Stimulated activated CD4-positive, alpha-beta T cell treated with anti-CD3 and anti-CD28 coated beads, Interleukin-15, amount 100 ng/mL, for 1 hour (primary cell): ENCODE measurements at places on chromosomes 5 and 9.

DNA sequence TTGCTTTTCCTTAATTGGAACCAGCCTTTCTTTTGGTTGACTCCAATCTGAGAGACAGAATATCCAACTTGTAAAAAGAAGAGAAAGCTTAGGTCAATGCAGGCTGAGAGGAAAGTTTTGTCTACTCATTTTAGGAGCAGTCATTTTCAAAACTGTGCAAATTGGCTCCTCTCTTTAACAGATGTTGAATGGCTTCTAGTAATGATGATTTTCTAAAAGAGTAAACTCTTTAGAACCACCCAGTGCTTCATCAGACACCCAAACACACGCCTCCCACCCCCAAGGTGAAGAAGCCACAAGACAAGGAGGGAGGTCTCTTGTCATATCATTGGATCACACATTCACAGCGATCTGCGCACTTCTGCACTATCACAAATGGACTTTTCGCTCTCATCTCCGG is 116.3 kb upstream of the KLF9 start:
- no peak for DNase-seq

GRCh38 chr5:57383093-57383861 is 99.3 kb downstream of the ACTBL2 start:
- DNase-seq, result peak; percentile 3

DNA sequence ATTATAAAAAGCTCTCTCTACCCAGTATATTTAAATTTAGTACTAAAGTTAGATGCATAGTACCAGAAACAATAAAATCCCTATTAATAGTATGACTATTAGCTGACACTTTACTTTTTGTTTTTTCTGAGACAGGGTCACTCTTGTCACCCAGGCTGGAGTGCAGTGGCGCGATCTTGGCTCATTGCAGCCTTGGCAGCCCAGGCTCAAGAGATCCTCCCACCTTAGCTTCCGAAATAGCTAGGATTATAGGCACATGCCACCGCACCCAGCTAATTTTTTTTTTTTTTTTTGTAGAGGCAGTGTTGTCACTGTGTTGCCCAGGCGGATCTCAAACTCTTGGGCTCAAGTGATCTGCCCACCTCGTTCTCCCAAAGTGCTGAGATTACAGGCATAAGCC is 8.0 kb downstream of the CCNG1 start:
- no peak for DNase-seq

GRCh38 chr9:89935801-89936200 is 331.0 kb downstream of the GADD45G start:
- DNase-seq, result no peak

DNA sequence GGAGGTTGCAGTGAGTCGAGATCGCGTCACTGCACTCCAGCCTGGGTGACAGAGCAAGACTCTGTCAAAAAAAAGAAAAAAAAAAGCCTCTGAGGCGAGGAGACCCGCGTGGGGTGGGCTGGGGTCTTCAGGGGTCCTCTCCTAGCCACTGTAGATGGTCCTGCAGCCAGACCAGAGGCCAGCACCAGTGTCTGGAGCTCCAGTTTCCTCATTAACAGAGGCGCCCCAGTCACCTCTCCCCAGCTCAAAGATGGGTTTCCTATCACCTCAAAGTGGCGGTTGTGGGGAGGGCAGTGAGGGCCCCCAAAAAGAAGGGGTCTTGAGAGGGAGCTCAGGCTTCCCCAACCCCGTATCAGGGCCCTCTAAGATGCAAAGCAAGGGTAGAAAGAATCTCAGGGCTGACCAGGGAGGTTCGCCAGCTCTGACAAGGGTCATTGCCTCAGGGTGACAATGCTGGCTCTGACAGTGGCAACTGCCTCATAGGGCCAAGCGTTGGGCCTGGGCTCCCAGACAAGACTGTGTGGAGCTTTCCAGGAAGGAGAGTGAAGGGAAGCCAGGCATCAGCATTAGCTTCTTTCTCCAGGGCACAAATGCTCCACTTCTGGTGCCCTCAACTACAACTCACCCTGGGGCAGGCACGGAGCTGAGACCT is 15.0 kb downstream of the STK10 start:
- no peak for DNase-seq

- DNase-seq, result no peak
These were observed 202.7 kb downstream of the ATP10B start for GRCh38 chr5:160649304-160649703.

DNA sequence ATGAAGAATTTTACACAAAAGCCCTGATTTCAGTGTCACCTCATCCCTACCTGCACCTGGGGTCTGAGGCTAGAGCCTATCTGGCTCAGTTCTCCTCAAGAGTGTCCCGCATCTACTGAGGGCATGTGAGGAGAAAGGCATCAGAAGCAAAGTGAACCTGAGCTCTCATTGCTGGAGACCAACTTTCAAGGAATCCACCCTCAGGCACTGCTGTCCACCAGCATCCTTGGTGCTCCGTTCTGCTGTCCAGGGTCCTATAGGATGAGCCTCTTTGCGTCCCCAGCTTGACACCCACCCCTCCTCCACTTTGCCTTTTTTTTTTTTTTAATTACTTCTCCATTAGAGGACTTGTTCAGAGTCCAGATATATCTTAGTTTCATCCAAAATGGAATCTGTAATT is 49.5 kb downstream of the CAMSAP1 start:
- no peak for DNase-seq

GRCh38 chr5:168332042-168332441 is 40.6 kb downstream of the WWC1 start:
- no peak for DNase-seq

- DNase-seq, result no peak
These were observed 119.3 kb downstream of the GALNT10 start for GRCh38 chr5:154309805-154310204.

GRCh38 chr5:151086905-151087360 is 6.1 kb upstream of the TNIP1 start:
- DNase-seq, result peak; percentile 37

DNA sequence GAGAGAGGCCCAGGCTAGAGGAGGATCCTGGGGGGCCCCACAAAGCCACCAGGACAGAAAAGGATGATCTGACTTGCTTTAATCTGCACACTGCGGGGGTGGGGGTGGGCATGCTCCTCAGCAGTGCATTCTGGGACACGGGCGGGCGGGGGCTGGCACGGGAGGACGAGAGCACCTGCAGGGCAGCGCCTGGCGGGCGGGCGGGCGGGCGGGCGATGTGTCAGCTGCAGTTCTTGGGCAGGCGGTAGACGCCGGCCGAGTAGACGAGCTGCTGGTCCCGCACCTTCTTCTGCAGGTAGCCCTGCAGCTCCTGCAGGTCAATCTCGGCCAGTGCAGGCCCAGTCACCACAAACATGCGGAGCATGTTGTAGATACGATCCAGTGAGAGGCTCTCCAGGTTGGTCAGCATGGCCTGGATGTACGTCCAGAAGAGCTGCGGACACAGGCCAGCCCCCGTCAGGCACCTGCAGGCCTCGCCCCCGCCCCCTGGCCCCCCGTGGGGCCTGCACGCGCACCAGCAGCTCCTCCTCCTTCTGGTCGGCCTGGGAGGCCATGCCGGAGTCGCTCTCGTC is 3.0 kb upstream of the TMEM210 start:
- no peak for DNase-seq

DNA sequence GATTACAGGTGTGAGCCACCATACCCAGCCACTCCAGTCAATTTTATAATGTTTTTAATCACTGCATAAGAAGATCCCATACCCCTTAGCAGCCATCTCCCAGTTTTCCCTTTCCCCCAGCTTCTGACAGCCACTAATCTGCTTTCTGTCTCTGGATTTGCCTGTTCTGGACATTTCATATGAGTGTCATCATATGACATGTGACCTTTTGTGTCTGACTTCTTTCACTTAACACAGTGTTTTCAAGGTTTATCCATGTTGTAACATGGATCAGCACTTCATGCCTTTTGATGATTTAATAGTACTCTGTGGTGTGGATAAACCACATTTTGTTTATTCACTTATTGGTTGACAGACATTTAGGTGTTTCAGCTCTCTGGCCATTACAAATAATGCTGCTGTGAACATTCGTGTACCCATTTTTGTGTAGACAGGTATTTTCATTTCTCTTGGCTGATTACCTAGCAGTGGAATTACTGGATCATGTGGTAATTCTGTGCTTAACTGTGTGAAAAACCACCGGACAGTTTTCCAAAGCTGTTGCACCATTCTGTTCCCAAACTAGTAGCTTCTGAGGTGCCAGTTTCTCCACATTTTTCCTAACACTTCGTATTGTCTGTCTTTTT is 8.6 kb downstream of the SUSD3 start:
- DNase-seq, result no peak

DNA sequence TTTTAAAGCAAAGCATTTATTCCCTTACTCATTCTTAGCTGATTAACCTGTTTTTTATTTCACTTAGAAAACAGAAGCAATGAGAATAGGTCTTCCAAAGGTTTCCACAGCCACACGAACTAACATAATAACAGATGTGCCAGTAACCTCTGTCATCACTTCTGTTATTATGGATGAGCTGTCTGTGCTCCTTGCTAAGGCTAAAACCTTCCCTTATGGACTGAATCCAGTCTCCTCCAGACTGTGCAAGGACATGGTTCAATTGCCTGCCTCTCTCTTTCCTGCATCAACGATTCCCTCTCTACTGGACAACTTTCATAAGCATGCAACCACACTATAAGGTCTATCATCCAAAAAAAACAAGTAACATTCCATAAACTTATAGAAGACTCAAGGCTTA is 1446.2 kb downstream of the MAT2B start:
- DNase-seq, result no peak

- DNase-seq, result no peak
These were observed 14.0 kb downstream of the MTRR start for GRCh38 chr5:7882926-7883325.
